Activated CD8-positive, alpha-beta memory T cell treated with anti-CD3 and anti-CD28 coated beads, Interleukin-2, amount 50 U/mL, for 4 hours (primary cell): ENCODE measurements at places on chromosomes 11 and 22.

- no peak for DNase-seq
These were observed 33.2 kb upstream of the CECR2 start for GRCh38 chr22:17336061-17336460.

DNA sequence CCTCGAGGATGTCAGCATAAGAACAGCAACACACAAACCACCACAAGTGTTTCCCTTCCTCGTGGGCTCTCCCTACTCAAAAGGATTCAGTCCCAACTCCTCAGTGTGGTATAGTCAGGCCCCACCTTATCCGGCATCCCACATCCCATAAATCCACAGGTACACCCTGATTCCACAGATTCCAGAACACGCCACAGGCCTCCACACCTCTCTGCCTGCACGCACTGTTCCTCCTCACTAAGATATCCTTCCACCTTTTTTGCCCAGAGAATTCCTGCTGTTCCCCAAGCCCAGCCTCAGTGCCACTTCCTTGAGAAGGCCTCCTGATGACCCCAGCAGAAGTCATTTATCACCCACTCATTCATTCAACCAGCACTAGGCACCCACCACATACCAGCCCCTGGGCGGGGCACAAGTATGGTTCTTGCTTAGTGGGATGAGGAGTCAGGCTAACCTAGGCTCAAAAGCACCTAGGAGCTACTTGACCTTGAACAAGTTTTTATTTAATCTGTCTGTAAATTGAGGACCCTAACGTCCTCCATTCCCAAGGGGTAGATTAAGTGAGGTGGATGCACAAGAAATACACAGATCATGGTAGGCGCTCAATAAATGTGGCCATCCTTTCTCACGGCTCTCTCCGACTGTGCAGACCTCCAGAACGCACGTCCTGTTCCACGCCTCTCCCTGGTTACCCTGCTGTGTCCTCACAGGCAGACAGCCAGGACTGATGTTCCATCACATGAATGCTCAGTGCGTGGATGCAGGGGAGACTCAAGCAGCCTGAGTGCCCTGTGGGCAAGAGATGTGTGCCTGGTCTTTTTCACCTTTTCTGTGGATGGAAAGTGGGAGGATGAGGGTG lies 2.1 kb upstream of the KCNJ4 start:
- no peak for DNase-seq

GRCh38 chr11:78228467-78228866 lies 39.7 kb downstream of the USP35 start:
- DNase-seq, result no peak

DNA sequence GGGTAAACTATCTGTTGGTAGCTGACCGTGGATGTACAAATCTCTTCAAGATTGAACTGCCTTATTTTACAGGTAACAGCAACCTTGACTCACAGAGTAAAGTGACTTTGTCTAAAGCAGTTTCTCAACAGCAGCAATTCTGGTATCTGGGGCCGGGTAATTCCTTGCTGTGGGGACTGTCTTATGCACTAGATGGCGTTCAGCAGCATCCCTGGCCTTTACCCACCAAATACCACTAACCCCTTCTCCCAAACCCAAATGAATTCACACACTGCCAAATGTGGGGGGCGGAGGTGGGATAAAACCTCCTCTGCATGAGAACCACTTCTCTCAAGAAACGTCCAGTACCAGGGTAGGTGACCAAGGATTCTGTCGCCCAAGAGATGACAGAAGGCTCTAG lies 1.7 kb upstream of the INCENP start:
- no peak for DNase-seq

DNA sequence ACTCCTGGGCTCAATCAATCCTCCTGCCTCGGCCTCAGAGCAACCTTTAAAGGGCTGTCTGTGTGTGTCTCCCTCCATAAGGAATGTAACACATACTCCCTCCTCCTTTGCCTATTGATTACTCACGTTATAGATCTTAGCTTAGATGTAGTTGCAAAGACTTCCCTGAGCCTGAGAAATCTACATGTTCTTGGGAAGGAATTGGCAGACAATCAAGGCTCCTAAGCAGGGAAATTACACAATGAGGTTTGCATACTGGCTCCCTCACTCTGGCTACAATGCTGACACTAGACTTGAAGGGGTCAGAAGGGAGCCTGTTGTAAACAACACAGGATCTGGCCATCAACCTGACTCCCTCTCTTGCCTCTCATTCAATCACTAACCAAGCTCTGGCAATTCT lies 5.2 kb upstream of the OLFML1 start:
- no peak for DNase-seq

DNA sequence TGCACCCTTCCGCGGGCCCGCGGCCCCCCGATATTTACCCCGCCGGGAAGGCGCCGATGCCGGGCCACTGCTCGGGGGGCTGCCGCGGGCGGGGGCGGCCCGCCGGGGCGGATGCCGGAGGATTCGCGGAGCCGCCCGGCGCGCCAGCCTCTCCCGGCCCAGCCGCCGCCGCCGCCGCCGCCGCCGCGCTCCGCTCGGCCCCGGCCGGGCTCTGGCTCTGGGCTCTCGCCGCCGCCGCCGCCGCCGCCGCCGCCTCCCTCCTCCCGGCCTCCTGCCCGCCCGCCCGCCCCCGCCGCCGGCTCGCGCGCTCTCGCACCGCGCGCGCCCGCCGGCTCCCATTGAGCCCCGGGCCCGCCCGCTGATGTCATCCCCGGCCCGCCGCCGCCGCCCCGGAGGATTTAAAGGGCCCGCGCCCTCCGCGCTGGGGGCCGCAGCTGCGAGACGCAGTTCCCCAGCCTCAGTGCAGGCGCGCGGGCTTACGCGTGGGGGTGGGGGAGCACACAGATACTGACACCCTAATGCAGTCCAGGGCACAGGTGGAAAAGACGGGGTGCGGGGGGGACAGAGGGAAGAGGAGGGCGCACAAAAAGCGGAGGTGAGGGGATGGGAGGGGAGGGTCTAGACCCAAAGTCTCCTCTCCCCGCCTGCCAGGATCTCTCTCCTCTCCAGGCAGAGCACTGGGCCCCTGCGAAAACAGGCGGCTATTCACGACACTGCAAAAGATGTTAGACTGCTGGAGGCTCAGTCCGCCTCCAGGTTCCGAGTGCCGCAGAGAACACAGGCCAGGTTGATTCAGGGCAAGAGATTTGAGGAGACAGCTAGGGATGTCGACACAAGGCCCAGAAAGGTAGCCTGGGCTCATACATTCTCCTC lies at the start of gene CSNK1E:
CSNK1E (minus strand) TSS at position 312 of the 873 bp plus-strand sequence. CDS start 3,276 bp downstream, outside the sequence.
- DNase-seq, result peak; percentile 78

DNA sequence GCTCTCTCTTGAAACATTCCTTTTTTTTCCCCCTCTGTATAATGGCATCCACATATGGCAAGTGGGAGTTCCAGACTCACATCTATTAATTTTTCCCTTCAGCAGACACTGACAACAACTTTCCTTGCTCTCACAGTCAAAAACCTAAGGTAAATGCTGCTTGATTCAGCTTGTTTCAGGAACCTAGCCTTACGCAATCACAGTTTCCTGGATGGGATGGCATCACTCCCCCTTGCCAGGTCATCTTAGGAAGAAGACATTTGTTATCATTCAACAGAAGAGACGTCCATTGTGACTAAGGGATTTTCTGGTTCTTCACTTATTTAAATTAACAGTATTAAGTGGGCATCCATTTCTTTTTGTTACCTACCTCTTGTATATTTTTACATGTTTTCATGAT lies 112.0 kb upstream of the PDGFD start:
- DNase-seq, result no peak
